Mesothelial cell of epicardium (in vitro differentiated cells): ENCODE measurements at places on chromosomes 2 and 18. TPM values are rescaled to one million over a fixed set of nuclear protein-coding genes. Genes with fewer than 3 reads are reported as not detected.
A peak's percentile ranks its signal among the peaks of the same experiment; 100 is the strongest.

Gene LIMS4
- total RNA-seq: 0.82 to 1.8 TPM (median 1.2 TPM) in 3 replicates

Gene DAPL1
- total RNA-seq: 0.71 TPM in 1 of 3 replicates, not detected in the others

Gene OR6B2
- not detected in 3 replicates for total RNA-seq

Gene MROH2A
- total RNA-seq: not detected in 3 replicates

Gene ASIC4
- total RNA-seq: 0.98 to 1.4 TPM (median 1.1 TPM) in 3 replicates

Gene AMMECR1L
- 23.1 to 24.6 TPM (median 24.1 TPM) in 3 replicates for total RNA-seq

Gene POTEI
- 7.0 to 7.3 TPM (median 7.1 TPM) in 3 replicates for total RNA-seq

Gene CLIP4
- 28.7 to 31.7 TPM (median 28.8 TPM) in 3 replicates for total RNA-seq

Gene ALPG
- total RNA-seq: not detected in 3 replicates

Gene CD8A
- total RNA-seq: 0.31 to 0.38 TPM (median 0.36 TPM) in 3 replicates

Gene TUBA3E
- total RNA-seq: not detected in 3 replicates

Gene SPATS2L
- 78.6 to 84.8 TPM (median 83.7 TPM) in 3 replicates for total RNA-seq

Gene SERPINB13
- total RNA-seq: 0.27 to 0.77 TPM (median 0.38 TPM) in 3 replicates

Gene CGREF1
- total RNA-seq: 1.5 to 3.0 TPM (median 1.8 TPM) in 3 replicates

Gene GALNT14
- total RNA-seq: 1.7 to 2.8 TPM (median 2.2 TPM) in 3 replicates

Gene ZNF385B
- total RNA-seq: 0.11 to 0.20 TPM in 2 of 3 replicates, not detected in the other

Gene FSIP2
- 21.8 to 28.7 TPM (median 25.2 TPM) in 3 replicates for total RNA-seq

Gene SKOR2
- total RNA-seq: not detected in 3 replicates

DNA sequence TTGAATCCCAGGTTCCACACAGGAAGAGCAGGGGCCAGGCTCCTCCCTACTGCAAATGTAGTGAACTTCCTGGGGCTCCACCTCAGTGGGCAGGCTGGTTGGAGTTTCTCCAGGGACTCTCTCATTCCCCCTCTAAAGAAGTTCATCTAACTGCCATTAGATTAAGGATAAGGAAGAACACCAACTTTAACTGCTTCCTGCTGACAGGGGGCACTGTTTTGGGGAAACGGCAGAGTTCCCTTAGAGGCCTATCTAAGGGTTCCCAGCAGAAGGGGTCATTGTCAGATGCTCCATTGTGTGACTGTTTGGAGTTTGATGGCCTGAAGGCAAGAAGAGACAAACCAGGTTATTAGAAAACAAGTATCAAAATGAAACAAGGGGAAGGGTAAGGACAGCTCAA, 2159.7 kb upstream of the PIK3C3 start:
- H3K36me3 ChIP-seq: no peaks in the 10 kb centered on the region
- H3K27me3 ChIP-seq: no peaks in the 10 kb centered on the region
- no peak overlapping the region for H3K4me3 ChIP-seq
- H3K27ac ChIP-seq: no peak overlapping the region
- H3K4me1 ChIP-seq: no peaks in the 10 kb centered on the region

GRCh38 chr2:151150331-151151320, 111.0 kb downstream of the RBM43 start:
- no peak for DNase-seq
- peaks cover 38% of the 10 kb centered on the region for H3K4me1 ChIP-seq
- no peaks in the 10 kb centered on the region for H3K27me3 ChIP-seq

DNA sequence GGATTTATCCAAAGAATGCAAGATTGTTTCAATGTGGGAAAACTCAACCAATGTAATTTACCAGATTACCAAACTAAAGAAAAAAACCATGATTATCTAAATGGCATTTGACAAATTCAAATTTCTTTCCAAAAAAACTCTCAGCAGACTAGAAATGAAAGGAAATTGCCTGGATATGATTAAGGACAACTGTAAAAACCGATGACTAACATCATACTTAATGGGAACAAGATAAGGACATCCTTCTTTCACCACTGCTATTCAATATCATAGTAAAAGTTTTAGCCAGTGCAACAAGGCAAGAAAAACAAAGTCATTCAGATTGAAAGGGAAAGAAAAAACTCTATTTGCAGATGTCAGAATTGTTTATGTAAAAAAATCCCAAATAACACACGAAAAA, 4.4 kb upstream of the CCDC150 start:
- H3K36me3 ChIP-seq: peaks cover 10% of the 10 kb centered on the region
- H3K4me3 ChIP-seq: no peak overlapping the region
- no peaks in the 10 kb centered on the region for H3K27me3 ChIP-seq
- H3K27ac ChIP-seq: no peak overlapping the region
- peaks cover 4% of the 10 kb centered on the region for H3K4me1 ChIP-seq
- no peak for DNase-seq

DNA sequence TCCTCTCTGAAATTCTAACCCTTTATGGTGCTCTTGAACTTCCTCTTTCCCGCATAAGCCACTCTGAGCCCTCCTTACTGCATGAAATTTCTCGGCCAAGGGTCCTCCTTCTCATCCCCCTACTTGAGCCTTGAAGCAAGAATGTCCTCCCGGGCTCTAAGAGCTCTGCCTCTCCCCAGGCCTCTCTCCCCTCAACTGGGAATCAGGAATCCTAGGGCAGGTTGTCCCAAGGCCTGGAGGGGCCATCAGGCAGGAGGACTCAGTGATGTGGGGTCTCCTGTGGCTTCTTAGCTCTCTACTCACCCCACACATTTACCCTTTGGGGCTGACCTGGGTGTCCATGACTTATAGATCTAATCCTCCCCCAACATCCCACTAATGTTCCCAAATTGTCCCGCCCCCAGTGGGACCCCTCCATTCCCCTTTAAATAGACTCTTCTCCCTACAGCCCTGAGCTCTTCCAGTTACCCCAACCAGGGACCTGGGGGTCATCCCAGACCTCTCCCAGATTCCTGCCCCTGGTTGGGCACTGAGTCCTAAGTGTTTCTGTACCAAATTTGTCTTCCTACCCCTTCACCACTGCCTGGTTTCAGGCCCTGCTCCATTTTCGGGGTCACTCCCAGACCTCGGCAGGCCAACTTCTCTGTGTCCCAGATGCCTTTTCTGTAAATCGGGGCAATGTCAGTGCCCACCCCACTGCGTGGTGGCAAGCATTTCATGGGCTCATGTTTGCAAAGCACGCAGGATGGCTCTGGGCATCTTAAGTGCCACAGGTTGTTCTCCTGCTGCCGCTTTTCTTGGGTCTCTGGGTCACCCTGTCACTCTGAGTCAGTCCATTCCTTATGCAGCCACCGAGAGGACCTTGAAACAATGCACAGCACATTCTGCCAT, 171.2 kb downstream of the ASB1 start:
- H3K27ac ChIP-seq: peak overlapping the region; percentile 74
- H3K36me3 ChIP-seq: no peaks in the 10 kb centered on the region
- DNase-seq: no peak
- H3K4me3 ChIP-seq: no peak overlapping the region
- H3K4me1 ChIP-seq: peaks cover 32% of the 10 kb centered on the region

- H3K4me3 ChIP-seq: no peak overlapping the region
- peaks cover 6% of the 10 kb centered on the region for H3K4me1 ChIP-seq
- DNase-seq: no peak
- no peak overlapping the region for H3K27ac ChIP-seq
- H3K36me3 ChIP-seq: peaks cover 78% of the 10 kb centered on the region
- H3K27me3 ChIP-seq: no peaks in the 10 kb centered on the region
Measured at GRCh38 chr2:238077292-238077691, 16.5 kb downstream of the SCLY start.

GRCh38 chr18:35611518-35611917, 30.0 kb downstream of the GALNT1 start:
- H3K36me3 ChIP-seq: no peaks in the 10 kb centered on the region
- H3K27me3 ChIP-seq: no peaks in the 10 kb centered on the region
- H3K27ac ChIP-seq: no peak overlapping the region
- DNase-seq: no peak

DNA sequence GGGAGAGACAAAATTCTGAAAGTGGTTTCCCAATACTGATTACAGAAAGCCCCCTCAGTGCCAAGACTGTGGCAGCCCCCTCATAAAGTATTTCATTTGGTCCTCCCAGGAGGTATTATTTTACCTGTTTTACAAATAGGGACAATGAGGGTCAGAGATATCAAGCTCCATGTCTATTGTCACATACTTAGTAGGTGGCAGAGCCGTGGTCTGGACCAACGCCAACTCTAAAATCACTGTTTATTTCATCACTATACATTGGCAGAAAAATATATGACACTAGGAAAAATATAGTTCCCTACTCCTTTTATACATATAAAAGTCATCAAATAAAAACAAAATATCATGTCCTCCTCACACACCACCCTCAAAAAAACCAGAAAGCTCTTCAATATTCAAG, 68.6 kb downstream of the DHRS9 start:
- no peak for DNase-seq
- H3K36me3 ChIP-seq: no peaks in the 10 kb centered on the region
- no peaks in the 10 kb centered on the region for H3K4me1 ChIP-seq
- H3K4me3 ChIP-seq: no peak overlapping the region

GRCh38 chr2:113370478-113371091, 66.9 kb upstream of the ZNG1B start:
- peaks cover 50% of the 10 kb centered on the region for H3K27me3 ChIP-seq
- DNase-seq: peak; percentile 75
- no peak overlapping the region for H3K4me3 ChIP-seq
- H3K27ac ChIP-seq: no peak overlapping the region

DNA sequence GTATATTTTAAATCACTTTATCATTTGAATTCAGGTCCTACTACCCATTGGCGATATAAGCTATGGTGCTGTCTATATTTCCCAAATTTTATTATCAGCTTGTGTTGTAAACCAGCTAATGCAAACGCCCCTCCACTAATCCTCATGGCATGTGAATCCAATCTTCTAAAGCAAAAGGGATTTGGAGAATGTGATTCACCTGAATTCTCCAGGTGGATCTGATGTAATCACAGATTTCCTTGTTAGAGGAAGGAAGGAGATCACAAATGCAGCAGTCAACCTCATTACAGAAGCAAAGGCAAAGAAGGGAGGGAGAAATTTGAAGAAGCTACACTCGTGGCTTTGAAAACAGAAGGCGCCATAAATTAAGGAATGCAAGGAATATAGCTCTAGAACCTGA, 431.1 kb upstream of the CDH19 start:
- H3K4me3 ChIP-seq: no peak overlapping the region
- H3K36me3 ChIP-seq: no peaks in the 10 kb centered on the region
- no peaks in the 10 kb centered on the region for H3K4me1 ChIP-seq

DNA sequence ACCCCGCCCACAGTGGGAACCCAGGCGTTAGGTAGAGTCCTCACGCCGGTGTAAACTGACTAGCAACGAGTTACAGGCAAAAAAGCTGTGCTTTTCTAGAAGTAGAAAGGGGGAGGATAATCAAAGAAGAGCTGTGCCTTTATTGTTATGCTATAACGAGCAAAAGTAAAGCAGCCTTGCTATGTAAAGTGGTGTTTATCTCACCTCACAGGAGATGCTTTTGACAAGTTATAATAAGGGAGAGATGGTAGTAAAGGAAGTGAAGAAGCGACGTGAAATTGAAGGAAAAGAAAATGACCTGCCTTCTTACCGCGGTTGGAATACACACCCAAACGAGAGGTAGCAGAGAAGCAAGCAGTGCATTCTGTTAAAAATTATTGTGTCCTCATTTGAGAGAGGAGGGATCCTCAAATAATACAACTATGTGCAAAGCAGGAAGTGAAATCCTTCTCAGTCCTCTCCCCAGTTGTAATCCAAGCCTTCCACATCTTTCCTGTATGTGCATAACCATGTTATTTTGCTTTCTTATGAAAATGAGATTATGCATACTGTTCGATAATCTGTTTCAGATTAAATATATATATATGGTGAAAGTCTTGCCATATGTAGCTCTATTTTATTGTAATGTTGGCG, 962 bp downstream of the TANK start:
- peak overlapping the region; percentile 93 for H3K4me3 ChIP-seq
- H3K4me1 ChIP-seq: peaks cover 33% of the 10 kb centered on the region
- peak overlapping the region; percentile 96 for H3K27ac ChIP-seq
- no peak for DNase-seq
- no peaks in the 10 kb centered on the region for H3K27me3 ChIP-seq

- H3K36me3 ChIP-seq: no peaks in the 10 kb centered on the region
- no peaks in the 10 kb centered on the region for H3K27me3 ChIP-seq
- H3K27ac ChIP-seq: peak overlapping the region; percentile 70
- peak overlapping the region; percentile 52 for H3K4me3 ChIP-seq
- no peak for DNase-seq
Measured at GRCh38 chr18:10131081-10131459, 217.3 kb downstream of the VAPA start.

- H3K27ac ChIP-seq: no peak overlapping the region
- H3K27me3 ChIP-seq: no peaks in the 10 kb centered on the region
- DNase-seq: no peak
- no peak overlapping the region for H3K4me3 ChIP-seq
- H3K4me1 ChIP-seq: no peaks in the 10 kb centered on the region
Measured at GRCh38 chr18:64566456-64566855, 417.6 kb upstream of the LINC00305 start.

- no peak overlapping the region for H3K27ac ChIP-seq
- H3K36me3 ChIP-seq: no peaks in the 10 kb centered on the region
- no peak overlapping the region for H3K4me3 ChIP-seq
- peaks cover 81% of the 10 kb centered on the region for H3K27me3 ChIP-seq
- H3K4me1 ChIP-seq: peaks cover 22% of the 10 kb centered on the region
Measured at GRCh38 chr2:176535467-176536113, 266.3 kb downstream of the MTX2 start.

DNA sequence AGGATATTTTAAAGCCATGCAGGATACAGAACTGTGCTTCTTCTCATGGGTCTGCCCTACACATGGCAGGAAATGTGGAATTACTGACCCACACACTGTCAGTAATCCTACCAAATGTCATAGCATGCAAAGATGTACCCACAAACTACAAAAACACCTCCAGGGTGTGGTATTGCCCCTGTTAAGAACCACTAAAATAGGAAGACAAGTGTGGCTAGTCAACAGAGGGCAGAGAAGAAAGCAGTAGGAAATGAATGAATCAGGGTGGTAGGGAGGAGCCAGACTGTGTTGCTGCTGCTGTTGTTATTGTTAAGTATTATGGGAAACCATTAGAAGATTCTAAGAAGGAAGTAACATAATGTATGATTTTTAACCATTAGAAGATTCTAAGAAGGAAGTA, 556.7 kb upstream of the ACVR2A start:
- no peaks in the 10 kb centered on the region for H3K27me3 ChIP-seq
- no peaks in the 10 kb centered on the region for H3K36me3 ChIP-seq
- no peaks in the 10 kb centered on the region for H3K4me1 ChIP-seq
- no peak overlapping the region for H3K27ac ChIP-seq

GRCh38 chr18:3693410-3693809, 243.4 kb downstream of the TGIF1 start:
- H3K36me3 ChIP-seq: peaks cover 12% of the 10 kb centered on the region
- H3K27ac ChIP-seq: no peak overlapping the region
- peaks cover 31% of the 10 kb centered on the region for H3K4me1 ChIP-seq
- no peaks in the 10 kb centered on the region for H3K27me3 ChIP-seq
